Midbrain (tissue), 1 donor: ENCODE measurements at places on chromosomes 7 and 10.

DNA sequence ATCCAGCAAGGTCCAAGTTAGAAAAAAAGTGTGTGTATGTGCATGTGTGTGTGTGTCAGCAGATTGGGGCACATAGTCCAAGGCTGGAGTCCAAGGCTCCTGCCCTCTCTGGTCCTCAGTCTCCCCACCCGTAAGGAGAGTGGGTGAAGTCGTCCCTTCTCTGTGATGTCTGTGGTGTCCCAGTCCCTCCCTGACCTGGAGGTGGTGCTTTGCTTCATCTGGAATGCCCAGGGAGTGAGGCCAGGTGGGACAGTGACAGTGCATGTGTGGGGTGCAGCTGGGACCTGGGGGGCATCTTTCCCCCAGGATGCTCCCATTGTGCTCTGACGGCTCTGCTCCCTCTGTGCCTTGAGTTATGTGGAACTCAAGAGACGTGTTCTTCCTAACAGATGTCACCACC lies 18.0 kb downstream of the AQP1 start:
- no peak for DNase-seq

DNA sequence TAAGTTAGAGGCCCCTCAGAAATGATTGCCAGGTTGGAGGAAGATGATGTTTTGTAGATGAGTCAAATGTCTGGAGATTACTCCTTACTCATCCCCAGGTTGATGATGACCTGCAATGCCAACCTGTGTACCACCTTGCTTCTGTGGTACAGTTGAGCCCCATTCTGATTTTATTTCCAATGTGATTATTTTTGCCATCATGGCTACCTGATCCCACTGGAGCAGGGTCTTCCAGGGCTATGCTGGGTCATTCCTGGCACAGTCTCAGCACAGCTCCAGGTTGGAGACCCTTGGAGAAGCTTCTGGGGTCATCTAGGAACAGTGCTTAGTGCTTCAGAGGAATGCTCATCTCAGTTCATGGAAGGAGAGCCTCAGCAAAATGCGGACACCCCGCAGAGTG lies 34.3 kb downstream of the LRRC18 start:
- no peak for DNase-seq

- DNase-seq = peak; percentile 37
These were observed 39.7 kb downstream of the CDC14C start for GRCh38 chr7:48964074-48964473.

- no peak for DNase-seq
These were observed 232.7 kb downstream of the IMMP2L start for GRCh38 chr7:111329367-111330234.

GRCh38 chr7:120996333-120996987 lies 7.9 kb downstream of the CPED1 start:
- DNase-seq = peak; percentile 38
